ENCODE measurements at places on chromosomes 1 and 21.

- DNase-seq = peak; percentile 1
These were observed 154.8 kb upstream of the CHODL start for GRCh38 chr21:18089786-18090185.

- DNase-seq = peak; percentile 74
These were observed 43.2 kb upstream of the TMEM51 start for GRCh38 chr1:15110128-15110866.

- DNase-seq = peak; percentile 82
These were observed 134.4 kb downstream of the SDCCAG8 start for GRCh38 chr1:243390162-243390791.

DNA sequence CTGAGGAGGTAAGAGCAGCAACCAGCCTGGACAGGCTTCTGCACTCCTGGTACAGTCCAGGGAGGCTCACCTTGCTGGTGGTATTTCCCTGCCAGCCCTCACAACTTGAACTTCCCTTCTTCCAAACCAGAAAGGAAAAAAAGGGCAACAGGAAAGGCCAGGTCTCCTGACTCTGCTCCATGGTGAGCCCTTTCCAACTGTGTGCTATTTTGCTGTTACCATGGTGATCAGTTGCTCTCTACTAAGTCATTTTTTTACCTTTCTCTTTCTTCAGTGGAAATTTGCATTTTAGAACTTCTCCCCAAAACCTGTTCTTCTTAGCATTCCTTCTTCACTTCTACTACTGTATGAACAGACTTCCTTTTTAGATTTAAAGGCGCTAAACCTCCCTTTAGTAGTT is 164.3 kb downstream of the GRIK1 start:
- peak; percentile 4 for DNase-seq

GRCh38 chr1:54805981-54806381 is 4.9 kb upstream of the TTC22 start:
- DNase-seq = no peak

DNA sequence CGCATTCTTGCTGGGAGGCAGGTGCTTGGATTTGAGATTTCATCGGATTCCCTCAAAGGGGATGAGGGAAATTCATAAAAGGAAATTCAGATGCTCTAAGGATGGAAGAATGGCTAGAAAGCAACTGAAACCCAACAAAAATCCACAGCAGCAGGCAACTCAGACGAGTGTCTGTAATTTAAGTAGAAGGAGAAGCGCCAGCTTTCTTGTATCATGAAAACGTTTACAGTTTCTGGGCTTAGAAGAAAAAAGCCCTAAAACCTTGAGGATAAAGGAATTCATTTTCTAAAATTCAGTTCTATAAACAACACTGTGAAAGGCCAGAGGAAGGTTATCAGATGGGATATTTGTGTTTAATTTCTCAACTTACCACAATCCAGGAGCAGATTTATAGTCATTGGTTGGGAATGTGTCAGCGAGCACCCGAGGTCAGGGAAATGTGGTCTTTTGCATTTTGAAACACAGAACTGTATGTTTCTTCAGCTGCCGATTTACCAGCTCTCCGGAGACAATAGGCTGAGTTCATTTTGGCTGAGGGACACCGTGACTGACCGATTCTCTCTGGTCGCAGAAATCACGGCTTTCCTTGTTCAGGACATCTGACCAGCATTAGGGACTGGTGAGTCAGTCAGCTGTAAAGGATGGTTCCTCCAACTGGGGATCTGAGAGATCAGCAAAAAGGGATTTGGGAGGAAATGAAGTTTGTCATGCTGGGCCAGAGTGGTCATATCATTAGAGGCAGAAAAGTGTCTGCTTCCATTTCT is 111.6 kb upstream of the ERRFI1 start:
- no peak for DNase-seq

DNA sequence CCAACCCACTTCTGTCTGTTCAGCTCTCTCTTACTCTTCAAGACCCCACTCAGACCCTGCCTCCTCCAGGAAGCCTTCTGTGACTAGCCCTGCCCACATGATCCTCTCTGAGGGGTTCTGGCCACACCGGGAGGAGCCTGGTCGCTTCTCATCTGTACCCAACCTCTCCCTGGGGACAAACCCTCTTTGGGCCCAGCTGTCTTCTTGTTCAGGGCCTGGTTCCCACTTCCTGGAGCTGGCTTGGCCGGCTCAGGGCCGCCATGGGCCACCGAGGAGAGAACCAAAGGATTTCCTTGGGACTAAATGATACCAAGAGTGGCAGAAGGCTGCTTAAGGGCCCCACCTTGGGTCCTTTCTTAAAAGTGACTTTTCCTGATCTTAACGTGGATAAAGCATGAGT is 124.7 kb upstream of the ZBTB40 start:
- DNase-seq = no peak

GRCh38 chr1:184270556-184270955 is 116.3 kb upstream of the C1orf21 start:
- DNase-seq = no peak

GRCh38 chr1:183477986-183478781 is 5.9 kb downstream of the SMG7 start:
- DNase-seq = peak; percentile 7

DNA sequence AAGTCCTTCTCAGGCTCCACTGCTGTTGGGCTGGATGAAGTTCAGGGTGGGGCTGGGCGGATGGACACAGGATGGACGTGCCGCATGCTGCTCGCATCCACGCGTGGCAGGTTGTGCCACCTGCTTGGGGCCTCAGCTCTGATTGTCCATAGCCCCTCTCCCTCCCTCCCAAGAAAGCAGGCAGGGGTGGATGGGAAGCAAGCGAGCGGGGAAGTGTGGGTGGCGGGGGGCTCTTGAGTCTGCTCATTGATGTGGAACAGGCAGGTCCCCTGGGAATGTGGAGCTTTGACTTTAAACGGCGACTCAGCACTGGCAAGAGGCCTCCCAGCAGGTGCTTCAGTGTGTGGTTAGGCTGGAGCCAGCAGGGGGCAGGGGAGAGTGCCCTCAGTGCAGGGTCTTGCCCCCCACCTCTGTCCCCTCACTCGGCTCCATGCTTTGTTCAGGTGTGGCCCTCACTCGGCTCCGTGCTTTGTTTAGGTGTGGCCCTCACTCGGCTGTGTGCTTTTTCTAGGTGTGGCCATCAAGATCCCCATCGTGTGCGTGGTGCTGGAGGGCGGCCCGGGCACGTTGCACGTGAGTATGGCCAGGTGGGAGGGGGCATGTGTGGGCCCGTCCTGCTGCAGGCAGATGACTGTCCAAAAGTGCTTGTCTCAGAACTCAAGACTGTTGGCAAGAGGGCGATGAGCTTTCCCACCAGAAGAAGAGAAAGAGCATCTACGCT is 23.9 kb downstream of the TRPM2 start:
- DNase-seq = no peak

DNA sequence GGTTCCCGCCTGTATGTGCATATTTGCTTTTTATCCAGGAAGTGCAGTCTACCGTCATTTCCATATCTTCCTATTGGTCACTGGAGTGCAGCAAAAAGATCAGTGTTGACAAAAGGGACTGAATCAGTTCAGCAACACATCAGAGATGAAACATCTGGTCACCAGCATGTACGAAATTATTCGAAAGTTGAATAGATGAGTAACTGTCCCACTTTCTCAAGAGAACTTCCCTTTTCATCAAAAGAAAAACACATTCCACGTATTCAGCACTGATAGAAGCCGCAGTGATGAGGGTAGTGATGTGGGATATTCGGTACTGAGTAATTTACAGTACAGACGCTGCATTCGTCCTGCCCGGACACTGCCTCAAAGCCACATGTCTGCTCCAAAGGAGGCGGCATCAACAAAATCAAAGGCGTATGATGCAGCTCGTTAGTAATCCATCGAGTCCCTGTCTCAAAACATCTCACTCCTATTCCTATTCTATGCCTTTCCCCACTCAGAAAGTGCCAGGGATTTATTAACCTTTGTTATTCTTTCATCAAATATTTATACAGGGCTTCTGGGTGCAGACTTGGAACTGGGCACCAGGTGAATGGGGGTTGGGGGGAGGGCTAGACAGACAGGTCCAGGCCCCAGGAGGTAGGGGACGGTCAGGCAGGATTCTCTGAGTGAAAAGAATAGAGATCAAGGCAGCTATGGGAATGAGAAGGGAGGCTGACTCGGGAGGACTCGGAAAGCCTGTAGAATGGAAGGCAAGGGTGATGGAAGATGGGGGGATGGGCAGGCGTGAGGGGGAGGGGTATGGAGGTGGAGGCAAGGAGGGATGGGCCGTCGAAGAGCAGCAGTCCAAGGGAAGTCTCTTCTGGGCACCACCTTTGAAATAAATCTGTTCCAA is 79.5 kb upstream of the SLC45A1 start:
- no peak for DNase-seq

DNA sequence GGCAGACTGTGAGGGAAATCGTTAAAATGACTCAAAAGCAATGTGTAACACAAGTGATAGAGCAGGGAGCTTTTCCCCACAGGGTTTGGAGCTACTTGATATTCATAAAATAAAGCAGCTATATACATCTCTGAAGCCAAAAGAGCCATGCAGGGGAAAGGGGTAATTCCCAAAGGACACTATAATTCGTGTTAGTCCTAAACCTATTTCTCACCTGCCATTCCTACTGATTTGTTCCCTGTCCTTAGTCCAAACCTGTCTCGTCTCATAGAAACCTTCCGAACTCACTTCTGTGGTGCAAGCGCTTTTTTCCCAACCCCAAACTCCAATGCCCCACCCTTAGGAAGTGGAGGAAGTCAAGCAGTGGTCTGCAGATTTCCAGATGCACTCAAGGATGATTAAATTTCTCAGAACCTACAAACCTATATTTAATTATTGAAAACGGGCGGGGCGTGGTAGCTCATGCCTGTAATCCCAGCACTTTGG is 946 bp upstream of the HNRNPR start:
- DNase-seq = no peak

- DNase-seq = no peak
These were observed 37.0 kb downstream of the KCNJ15 start for GRCh38 chr21:38293765-38294164.

- peak; percentile 63 for DNase-seq
These were observed 4.5 kb downstream of the TMEM125 start for GRCh38 chr1:43274125-43274803.

- DNase-seq = no peak
These were observed 13.5 kb downstream of the TTC22 start for GRCh38 chr1:54787604-54788003.

DNA sequence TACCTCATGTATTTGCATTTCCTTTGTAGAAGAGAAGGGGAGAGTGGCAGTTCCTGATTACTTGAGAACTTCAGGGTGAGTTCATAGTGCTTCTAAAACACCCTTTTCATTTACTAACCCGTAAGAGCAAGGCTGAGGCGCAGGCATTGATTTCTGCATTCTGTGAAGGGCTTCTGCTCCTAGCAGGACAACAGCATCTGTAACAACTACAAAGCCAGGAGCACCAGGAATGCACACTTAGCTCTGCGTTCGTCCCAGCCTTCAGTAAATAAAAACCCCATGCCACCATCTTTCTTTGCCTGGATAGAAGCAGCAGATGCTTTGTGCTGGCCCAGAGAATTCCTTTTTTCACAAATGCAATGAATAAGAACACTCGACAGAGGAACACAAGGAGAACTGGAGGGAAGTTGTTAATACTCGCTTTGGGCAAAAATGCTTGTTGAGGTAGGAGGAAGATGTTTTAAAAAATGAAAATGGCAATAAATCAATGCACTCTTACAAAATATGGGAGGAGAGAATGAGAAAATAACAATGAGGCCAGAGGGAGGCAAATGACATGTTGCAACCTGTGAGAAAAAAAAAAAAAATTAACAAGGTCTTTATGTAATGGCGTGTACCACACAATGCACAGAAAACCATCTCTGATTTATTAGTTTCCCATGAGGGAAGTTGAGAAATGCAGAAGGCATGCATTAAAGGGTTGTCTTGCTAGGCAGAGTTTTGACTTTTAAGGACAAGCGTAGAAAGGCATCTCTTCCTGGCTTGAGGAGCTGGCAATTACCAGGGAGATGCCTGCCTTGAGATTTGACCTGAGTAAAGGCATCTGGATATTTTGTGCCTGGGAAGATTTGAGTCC is 418.8 kb downstream of the DISC1 start:
- no peak for DNase-seq

GRCh38 chr1:153242160-153242559 is 17.3 kb upstream of the LORICRIN start:
- no peak for DNase-seq

DNA sequence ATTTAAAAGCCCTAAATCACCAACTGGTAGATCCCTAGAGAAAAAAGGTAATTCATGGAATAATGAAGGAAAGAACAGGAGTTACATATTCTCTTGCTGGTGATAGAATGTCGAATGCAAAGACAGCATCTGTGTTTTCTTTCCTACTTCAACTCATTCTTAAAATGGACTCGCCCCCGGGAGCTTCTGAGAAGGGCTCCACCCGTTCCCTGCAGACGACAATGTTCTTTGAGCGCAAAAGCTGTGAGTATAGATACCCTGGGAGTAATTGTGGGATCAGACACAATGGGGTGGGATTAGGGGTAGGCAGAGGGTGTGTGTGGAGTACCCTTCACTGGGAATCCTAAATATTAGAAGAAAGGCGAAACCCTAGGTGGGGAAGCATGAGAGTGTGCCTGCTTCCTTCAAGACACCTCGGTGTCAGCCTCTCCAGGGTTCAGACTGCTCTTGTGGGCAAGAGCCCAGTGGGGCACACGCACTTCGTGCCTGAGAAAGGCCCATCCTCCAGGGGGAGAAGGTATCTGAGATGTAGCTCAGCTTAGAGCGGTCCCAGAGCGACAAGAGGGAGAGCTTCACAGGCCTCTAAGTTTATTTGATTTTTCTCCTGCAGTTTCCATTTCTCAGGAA is 123.3 kb upstream of the DPYD start:
- no peak for DNase-seq

DNA sequence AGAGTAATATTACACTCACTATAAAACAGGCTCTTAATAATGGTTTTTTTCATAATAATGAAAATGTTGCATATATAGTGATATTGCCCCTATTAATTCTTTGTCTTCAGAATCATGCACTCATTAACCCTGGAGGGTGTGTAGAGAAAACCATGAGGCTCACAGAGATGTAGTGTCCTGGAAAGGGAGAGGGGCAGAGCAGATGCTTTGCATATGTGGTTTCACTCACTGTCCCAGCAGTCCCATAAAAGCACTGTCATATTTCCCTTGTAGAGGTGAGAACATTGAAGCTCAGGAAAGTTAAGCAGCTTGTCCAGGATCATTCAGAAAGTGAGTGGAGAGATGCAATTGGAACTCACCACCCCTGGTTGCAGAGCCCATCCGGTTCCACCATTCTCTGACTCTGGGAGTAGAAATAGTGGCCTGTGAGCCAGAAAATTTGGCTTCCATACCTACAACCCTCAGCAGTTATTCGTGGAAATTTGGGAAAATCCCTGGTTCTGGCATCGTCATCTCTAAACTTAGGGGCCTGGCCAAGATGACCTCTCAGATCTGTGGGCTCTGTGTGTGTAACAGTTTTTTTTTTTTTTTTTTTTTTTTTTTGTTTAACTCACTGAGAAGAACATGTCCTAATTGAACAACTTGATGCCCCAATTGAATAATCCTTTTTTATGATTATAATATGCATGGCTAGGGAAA is 86.4 kb downstream of the RGL1 start:
- no peak for DNase-seq

DNA sequence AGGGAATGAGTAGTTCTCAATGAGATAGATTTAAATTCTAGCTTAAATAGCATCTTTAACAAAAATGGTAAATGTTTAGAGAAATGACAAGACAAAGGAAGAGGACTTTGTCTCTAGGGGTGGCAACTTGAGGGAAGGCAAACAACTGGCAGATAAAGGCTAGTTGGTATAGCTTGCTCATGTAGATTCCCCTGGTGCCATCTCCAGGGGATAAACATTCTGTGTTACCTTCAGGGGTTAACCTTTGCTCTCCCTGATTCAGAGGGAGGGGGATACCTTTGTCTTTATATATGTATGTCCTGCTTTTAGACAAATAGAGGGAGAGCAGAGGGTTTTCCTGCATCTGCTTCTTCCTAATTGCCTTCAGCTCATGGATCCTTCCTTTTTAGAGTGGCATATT is 153.7 kb upstream of the L1TD1 start:
- DNase-seq = no peak

GRCh38 chr1:154896771-154897286 is 26.7 kb upstream of the KCNN3 start:
- no peak for DNase-seq

Measured in common myeloid progenitor, CD34-positive (primary cell).